Dermis blood vessel endothelial cell (primary cell): ENCODE measurements at places on chromosomes 7 and 10. TPM values are rescaled to one million over a fixed set of nuclear protein-coding genes. Genes with fewer than 3 reads are reported as not detected.

Gene EBF3
- total RNA-seq, result 6.5 and 22.5 TPM in 2 replicates

Gene GPC2
- 2.8 and 4.4 TPM in 2 replicates for total RNA-seq

Gene FGF8
- not detected in 2 replicates for total RNA-seq

Gene ARID5B
- 14.0 and 16.1 TPM in 2 replicates for total RNA-seq

Gene FAM237B
- total RNA-seq, result not detected in 2 replicates

DNA sequence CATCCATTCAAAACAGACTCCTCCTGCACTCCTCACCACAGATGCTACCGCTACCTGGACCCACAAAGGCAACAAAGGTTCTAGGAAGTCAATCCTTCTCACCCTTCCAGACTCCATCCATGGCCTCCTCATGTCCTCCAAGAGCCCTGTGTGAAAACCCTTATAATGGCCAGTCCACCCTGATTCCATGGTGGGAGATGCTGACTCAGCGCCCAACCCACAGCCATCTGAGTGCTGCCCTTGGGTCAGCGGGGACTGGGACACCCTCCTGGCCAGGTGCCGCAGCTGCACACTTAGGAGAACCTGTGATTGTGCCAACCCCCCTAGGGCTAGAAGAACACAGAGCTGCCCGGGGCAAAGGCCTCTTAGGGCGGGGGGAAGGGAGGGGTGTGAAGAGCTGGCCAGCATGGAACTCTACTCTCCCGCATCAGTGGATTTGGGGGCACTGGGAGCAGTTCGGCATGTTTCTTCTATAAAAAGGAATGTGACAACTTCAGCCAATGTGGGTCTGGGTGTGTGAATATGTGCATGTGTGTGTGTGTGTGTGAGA, 25.4 kb downstream of the TMEM273 start:
- DNase-seq, result no peak

GRCh38 chr7:129923709-129924108, 29.1 kb downstream of the UBE2H start:
- DNase-seq, result peak; percentile 78

- DNase-seq, result peak; percentile 79
These were observed 102.2 kb upstream of the ZNF438 start for GRCh38 chr10:31133792-31134310.

- no peak for DNase-seq
These were observed 39.2 kb upstream of the FRMD4A start for GRCh38 chr10:14369906-14370305.

DNA sequence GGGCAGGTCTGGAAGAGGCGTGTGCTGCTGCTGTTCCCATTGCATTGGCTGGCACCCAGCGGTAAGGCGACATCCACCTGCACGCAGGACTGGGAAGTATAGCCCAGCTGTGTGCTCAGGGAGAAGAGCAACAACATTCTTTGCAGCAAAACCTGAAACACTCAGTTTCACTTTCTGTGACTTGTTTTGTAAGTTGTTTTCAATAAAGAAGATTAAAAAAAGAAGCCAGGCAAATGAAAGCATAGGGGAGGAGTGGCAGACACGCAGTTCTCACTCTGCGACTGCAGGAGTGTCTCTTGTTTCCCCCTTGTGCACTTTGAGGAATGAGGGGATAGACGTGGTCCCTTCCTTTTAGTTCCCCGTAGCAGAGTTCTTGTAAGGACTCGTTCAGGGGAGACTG, 5.8 kb downstream of the FBH1 start:
- no peak for DNase-seq

DNA sequence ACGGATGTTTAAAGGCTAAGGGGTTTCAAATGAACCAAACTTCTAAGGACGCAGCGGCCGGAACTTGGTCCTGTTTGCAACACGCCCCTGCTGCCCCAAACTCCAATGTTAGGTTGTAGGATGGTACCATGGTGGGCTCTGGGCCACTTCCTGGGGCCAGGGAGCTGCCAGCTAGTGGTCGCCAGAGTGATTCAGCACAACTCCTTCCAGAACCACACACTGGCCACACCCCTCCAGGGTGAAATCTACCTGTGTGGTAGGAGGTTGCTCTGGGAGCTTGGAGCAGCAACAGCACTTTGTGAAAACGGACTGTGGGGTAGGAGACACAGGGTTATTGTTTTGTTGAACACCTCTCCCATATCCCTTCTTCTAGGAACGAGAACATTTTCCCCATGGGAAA, 161.1 kb downstream of the FANK1 start:
- no peak for DNase-seq

GRCh38 chr7:109256762-109257560, 687.3 kb downstream of the DNAJB9 start:
- DNase-seq, result no peak

DNA sequence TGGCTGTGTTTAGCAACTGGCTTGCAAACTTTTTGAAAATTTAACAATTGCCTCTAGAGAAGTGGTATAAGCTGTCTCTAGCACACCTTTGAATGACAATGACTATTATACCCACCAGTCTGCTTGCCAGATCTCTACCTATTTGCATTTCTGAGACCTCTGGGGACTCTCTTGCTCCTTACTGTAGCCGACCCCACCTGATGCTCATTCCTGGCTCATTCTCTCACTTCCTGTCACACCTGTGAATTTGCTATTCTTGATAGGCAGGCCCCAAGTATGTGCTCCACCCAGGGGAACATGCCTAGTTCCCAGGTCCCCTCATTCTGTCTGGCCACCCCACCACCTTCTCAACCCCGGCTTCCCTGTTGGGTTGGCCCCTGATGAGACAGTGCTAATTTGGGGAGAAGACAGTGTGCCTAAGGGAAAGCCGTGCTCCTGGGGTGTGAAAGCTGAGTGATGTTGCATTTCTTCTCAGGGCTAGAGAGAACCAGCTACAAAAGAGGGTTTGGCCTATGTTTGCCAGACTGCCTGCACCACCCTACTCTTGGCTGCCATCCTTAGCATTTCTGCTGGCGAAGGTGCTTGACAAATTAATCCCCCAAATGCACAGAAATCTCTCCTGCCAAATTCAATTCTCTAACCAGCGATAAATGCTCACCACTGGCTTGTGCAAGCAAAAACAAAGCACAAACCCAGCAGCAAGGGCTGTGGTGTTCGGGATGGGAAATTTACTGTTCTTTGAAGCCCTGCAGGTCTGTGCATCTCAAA, 138.2 kb downstream of the RPS24 start:
- DNase-seq, result no peak

GRCh38 chr7:99193527-99194220, 14.2 kb downstream of the KPNA7 start:
- DNase-seq, result no peak
